ENCODE measurements at places on chromosomes 1 and 21.

DNA sequence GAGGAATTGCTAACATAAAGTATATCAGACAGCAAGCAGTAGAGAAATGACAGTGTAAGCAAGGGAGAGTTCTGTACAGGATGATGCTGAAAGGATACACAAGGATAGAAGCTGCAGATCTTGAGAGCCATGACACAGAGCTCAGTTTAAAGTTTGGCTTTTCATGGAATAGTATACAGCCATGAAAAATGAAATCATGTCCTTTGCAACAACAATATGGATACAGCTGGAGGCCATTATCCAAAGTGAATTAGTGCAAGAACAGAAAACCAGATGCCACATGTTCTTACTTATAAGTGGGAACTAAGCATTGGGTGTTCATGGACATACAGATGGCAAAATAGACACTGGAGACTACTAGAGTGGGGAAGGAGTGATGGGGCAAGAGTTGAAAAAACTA, 169.8 kb downstream of the ST6GALNAC5 start:
- DNase-seq = no peak

GRCh38 chr21:29808153-29808552, 131.6 kb downstream of the GRIK1 start:
- DNase-seq = no peak

DNA sequence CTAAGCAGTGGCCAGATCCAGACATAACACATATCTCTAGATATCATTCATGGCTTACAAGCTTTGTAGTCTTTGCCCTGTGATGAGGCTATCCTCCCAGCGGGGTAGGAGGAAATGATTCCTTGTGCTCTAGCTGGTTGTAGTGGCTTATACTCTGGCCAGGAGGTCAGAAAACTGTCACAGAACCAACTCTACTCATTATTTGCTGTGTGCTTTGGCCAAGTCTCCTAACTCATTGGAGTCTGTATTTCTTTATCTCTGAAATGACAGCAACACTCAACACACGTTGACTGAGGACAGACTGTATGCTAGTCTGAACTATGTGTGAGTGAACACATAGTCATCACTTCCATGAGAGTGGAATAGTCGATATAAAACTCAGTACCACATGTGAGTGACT, 116.7 kb upstream of the F3 start:
- DNase-seq = no peak

DNA sequence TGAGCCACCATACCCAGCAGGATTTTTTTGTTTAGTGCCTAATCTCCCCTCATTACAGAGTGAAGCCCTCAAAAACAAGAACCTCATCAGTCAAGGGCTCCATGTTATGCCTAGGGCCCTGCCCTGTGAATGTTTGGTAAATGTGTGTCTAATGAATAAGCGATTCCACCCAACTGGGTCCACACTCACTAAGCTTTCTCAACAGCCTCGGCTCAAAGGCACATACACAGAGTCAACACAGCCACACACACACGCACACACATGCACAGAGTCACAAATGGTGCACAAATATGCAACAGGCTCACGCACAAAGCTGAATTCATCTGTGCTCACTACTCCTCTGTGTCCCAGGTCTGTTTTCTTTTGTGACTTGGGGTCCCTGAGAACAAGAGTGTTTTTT, 11.7 kb upstream of the SYNC start:
- DNase-seq = no peak

DNA sequence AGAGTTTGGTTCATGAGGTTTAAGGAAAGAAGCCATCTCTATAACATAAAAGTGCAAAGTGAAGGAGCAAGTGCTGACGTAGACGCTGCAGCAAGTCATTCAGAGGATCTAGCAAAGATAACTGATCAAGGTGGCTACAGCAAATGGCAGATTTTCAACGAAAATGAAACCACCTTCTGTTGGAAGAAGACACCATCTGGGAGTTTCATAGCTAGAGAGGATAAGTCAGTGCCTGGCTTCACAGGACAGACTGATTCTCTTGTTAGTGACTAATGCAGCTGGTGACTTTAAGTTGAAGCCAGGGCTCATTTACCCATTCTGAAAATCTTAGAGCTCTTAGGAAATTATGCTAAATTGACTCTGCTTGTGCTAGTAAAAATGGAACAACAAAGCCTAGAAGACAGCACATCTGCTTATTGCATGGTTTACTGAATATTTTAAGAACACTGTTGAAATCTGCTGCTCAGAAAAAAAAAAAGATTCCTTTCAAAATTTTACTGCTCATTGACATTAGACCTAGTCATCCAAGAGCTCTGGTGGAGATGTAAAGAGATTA, 10.5 kb downstream of the MAEL start:
- DNase-seq = no peak

- no peak for DNase-seq
Measured at GRCh38 chr1:231814021-231814420, 187.4 kb downstream of the DISC1 start.

GRCh38 chr1:30161953-30162352, 561.4 kb downstream of the MATN1 start:
- DNase-seq = no peak

DNA sequence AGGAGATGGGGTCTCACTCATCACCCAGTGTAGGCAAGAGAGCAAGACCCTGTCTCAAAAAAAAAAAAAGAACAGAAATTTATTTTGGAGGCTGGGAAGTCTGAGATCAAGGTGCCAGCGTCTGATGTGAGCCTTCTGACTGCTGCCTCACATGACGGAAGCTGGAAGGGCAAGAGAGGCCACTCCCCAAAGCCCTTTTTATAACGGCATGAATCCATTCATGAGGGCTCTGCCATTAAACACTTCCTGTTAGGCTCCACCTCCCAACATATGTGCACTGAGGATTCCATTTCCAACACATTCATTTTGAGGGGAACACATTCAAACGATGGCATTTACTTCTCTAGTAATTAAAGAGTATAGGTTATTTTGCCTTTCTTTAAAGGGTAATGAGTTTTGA, 50.9 kb upstream of the C1orf198 start:
- no peak for DNase-seq

GRCh38 chr1:225999912-226000337, 782 bp upstream of the SDE2 start:
- DNase-seq = peak; percentile 80

- no peak for DNase-seq
Measured at GRCh38 chr1:211198111-211198510, 61.1 kb upstream of the RCOR3 start.

DNA sequence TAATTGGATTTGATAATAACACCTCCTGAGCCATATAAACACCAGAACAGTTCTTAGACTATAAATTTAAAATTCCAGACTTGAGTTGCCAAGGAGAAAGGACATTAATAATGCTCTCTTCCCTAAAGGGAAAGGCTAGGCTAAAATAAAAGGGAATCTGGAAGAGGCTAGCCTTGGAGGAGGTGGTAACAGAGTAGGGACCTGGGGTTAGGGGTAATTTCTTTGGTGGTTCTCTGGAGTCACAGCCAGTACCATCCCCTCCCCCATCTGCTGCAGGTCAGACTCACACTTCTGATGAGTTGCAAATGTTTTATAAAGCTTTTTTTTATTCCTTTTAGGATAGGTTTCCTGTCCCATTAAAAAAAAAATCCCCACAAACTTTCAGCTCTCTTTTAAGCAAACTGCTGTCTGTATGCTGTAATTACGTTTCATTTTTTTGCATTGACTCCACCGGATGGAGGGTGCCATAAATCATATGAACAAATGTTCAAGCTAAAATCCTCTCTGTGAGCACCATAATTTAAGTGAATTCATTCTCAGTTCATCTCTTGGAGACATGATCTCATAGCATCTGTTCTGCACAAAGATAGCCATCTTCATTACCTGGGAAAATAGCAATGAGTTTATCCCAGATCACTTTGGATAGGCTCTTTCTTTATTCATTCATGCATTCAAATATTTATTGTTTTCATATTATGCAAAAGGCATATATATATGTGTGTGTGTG, 379.6 kb downstream of the TTLL7 start:
- no peak for DNase-seq

DNA sequence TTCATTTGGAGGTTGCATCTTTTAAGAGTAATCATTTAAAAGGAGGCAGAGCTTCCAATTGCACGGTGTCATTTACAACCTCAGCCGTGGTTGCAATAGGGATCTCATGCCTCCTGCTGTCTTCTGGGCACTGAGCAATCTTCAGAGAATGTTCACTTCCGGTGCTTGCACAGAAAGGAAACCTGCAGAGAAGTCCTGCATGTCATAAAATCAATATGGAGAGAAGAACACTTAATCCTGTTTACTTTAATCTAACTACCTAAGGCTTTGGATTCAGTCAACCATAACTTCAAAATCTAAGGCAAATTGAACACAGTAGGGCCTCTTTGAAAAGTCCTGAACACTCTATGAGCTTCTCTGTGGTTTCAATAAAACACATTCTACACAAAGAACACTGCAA, 11.3 kb upstream of the MAP10 start:
- DNase-seq = no peak

DNA sequence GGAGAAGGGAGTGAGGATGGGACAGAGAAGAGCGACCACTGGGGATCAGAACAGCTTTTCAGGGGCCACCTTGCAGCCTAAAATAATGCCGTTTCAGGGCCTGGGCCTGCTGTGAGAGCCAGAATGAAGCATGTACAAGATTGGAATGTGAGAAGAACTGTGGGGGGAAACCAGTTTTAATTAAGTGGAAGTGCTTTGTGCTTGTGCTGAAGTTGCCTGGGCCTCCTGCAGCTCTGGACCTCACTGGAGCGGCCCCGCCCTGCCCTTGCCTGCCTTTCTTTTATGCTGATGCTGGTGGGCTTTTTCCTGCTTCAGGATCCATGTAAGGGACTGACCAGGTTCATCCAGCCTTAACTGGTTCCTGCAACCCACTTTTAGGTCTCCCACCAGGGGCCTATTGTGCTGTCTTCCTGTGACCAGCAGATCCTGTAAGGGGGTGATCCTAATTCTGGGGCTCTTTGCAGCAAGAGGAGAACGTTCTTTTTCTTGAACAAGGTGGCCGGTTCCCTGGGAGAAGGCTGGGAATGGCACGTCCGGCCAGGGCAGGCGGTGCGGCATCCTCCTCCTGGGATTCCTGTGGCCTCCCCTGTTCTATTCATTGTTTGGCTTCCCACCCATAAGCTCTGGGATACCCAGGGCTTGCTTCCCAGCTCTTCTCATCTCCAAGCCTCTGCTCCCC, 3.2 kb downstream of the C1orf226 start:
- DNase-seq = no peak

- DNase-seq = no peak
Measured at GRCh38 chr1:222893255-222893654, 78.4 kb downstream of the DISP1 start.

- no peak for DNase-seq
Measured at GRCh38 chr1:154847891-154848290, 22.2 kb downstream of the KCNN3 start.

All from immature natural killer cell (primary cell).